ENCODE measurements at places on chromosomes 2 and 18. TPM values are rescaled to one million over a fixed set of nuclear protein-coding genes. Genes with fewer than 3 reads are reported as not detected.

GRCh38 chr2:71212336-71212735 is 14.6 kb downstream of the PAIP2B start:
- DNase-seq: peak; percentile 29

GRCh38 chr18:32966141-32966540 is 193.3 kb upstream of the KLHL14 start:
- DNase-seq: no peak

- no peak for DNase-seq
These were observed 13.3 kb upstream of the RAB17 start for GRCh38 chr2:237603718-237604362.

- peak; percentile 34 for DNase-seq
These were observed 4.6 kb upstream of the UGP2 start for GRCh38 chr2:63837036-63837594.

DNA sequence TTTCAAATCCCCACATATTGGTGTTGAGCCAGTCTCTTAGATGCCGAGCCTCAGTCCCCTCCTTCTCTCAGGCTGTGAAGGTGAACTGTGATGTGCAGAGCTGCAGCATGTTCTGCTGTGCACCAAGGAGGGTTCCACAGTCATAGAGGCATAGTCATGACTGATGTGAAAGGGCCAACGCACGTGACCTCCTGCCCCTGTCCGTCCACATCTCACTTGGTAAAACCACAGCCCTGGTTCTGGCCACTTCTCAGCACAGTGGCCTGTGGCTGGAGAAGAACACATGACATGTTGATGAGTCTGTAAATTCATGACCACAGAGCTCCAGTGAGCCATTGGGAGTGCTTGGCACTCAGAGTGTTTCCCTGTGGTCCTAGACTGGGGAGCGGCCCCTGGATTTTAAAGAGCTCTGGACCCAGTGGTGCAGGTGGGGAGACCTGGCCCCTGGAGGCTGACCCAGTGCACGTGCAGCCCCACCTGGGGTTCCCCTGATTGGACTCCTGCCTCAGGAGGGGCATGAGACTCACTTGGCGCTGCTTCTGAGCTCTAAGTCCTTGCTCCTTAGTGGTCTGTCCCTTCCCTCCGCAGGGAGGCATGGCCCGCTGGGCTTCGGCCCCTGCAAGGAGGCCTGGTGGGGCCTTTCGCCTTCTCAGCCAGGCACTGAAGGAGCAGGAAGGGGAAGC is 25.3 kb downstream of the INPP4A start:
- no peak for DNase-seq

DNA sequence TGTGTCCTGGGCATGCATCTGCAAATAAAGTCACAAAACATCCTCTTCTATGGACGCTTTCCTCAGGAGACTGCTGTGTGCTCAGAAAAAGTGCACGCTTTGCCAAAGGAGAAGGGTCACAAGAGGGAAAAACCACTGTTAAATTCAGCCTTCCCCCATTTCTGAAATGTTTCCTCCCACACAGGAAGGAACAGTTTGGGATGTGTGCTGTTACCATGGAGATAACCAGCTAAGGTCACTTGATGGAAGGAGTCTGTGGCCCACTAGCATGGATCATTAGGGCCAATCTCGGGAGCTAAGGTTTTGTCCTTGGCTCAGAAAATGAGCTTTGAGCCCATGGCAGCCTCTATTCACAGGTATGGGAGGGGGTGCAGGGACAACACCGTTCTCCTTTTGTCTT is 5.6 kb downstream of the KCNE4 start:
- no peak for DNase-seq

GRCh38 chr2:219684721-219685689 is 57.6 kb downstream of the SLC4A3 start:
- peak; percentile 95 for DNase-seq

- no peak for DNase-seq
These were observed 7.5 kb upstream of the RMDN2 start for GRCh38 chr2:37917281-37918228.

GRCh38 chr2:96344011-96344410 is 8.4 kb downstream of the NCAPH start:
- DNase-seq: no peak

DNA sequence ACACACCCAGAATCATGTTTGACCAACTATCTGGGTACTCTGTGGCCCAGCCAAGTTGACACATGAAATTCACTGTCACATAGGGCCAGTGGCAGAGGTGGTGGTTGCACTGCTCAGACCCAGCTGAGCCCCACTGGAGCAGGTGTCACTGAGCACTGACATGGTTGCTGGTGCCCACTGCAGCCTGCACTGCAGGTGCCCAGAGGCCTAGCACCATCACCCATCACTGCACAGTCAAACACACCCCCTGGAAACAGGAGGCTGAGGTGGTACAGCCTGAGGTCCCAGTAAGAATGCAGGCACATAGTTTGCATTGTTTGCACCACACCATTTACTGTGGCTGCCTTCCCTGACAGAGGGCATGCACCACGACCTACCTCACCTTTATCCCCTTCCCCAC is 278.7 kb upstream of the MGAT5 start:
- no peak for DNase-seq

GRCh38 chr2:145059914-145060313 is 540.0 kb upstream of the ZEB2 start:
- no peak for DNase-seq

GRCh38 chr2:96261328-96262003 is 4.3 kb downstream of the TMEM127 start:
- DNase-seq: no peak

GNLY gene
- not detected for polyA plus RNA-seq

SERPINB13 gene
- 4.2 TPM for polyA plus RNA-seq

ALKAL2 gene
- not detected for polyA plus RNA-seq

HOXD12 gene
- polyA plus RNA-seq: not detected
